ENCODE measurements at places on chromosomes 3 and 15.
A peak's percentile ranks its signal among the peaks of the same experiment; 100 is the strongest.

GRCh38 chr3:191449256-191449655, 11.7 kb upstream of the PYDC2 start:
- no peak for DNase-seq

GRCh38 chr3:196969134-196969659, 564 bp upstream of the PIGZ start:
- DNase-seq, result no peak

DNA sequence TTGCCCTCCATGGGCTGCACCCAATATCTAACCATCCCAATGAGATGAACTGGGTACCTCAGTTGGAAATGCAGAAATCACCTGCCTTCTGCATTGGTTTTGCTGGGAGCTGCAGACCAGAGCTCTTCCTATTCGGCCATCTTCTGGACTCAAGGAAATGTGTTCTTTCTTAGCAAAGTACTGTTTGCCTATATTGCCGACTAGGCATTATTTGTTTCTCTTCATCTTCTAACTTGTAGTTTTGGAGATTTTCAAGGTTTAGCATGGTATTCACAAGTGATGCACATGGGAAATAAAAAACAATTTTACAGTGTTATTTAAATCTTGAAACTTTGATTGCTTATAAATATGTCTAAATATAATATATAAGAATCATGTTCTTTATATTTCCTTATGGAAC, 377.8 kb upstream of the POU1F1 start:
- DNase-seq, result no peak

- DNase-seq, result no peak
Measured at GRCh38 chr3:11140030-11140712, 14.1 kb upstream of the HRH1 start.

- no peak for DNase-seq
Measured at GRCh38 chr3:14823393-14823792, 4.6 kb downstream of the FGD5 start.

DNA sequence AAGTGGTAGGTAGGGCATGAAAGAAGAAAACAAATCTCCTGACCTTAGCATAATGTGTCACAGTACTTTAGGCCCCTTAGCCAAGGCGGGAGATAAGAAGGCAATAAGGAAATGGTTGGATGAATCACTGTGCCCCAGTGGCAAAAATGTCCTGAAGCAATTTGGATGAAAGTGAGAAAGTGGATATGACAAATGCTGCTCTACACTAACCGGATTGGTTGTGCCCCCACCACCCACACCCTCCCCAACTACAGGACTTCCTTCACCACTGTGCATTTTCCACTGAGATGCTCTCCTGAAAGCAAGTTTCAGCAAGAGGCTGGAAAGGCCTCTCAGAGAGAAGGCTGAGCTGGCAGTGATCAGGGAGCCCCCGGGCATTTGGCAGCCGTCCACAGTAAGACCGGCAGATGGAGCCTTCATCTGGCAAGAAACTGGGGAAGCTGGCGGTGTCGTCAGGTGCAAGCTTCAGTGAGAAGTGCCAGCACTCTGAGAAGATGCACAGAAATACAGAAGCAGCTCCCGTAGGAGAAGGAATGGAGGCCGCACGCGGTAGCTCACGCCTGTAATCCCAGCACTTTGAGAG, 63.8 kb downstream of the ATP1B3 start:
- no peak for DNase-seq

GRCh38 chr3:3069723-3070122, 40.5 kb downstream of the IL5RA start:
- no peak for DNase-seq

DNA sequence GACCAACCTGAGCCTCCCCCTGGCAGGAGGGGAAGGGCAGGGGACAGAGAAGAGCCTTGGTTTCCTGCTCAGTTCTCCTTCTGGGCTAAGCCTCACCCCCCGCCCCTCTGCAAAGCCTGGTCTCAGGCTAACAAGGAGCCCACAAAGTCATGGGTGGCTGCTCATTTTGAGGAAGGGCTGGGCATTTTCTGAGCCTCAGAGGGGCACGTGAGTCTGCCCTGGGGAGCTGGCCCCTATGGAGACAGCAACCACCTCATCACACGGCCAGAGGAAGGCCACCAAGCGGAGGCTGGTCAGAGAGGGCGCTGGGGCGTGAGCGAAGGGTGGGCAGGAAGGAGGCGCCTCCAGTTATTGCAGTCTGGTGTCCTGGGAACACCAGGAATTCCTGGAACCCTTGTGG, 18.7 kb downstream of the ABTB1 start:
- no peak for DNase-seq

- DNase-seq, result peak; percentile 63
Measured at GRCh38 chr3:9704347-9705322, 1.0 kb downstream of the CPNE9 start.

DNA sequence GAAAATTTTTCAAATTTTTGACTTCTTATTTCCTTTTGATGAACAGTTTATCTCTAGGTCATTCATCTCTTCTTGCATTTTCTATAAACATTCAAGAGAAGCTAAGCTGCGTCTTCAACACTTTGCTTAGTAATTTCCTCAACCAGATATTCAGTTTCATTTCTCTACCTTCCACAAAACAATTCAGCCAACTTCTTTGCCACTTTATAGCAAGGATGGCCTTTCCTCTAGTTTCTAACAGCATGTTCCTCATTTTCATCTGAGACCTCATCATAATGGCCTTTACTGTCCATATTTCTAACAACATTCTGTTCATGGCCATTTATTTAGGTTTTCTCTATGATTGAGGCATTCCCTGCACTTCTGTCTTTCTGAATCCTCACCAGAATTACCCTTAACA, 90.0 kb downstream of the ARIH1 start:
- DNase-seq, result no peak

GRCh38 chr3:126208606-126209256, 28.3 kb upstream of the ALDH1L1 start:
- no peak for DNase-seq

DNA sequence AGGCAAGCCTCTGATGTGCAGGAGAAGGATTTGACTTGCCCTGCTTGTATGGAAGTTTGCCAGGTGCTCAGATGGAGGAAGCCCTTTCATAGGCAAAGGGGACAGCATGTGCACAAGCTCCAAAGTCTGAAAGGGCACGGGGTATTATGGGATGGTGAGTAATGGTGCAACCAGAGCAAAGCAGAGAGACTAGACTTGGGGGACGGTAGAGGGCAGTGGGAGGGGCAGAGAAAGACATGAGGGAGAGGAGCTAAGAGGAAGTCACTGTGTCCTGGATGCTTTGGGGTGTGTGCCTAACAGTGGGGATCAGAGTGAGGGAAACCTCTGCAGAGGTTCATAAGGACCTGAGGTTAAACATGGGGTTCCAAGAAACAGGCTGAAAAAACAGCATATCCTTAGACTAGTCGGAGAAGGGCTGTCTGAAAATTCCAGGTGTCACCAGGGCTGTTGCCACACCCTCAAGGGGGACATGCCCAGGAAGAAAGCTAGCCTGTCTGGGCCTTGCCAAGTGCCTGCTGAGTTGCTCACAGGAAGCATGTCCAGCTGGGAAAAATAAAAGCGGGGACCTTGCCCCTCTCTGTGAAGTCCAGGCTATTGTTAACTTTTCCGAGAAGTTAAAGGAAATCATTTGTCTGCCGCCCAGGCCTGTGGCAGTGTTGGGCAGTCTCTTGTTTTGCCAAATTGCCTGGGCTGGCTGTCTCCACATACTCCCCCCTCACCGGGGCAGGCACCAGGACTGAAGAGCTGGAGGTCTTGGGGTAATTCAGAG, 47.1 kb downstream of the HRH1 start:
- DNase-seq, result no peak

DNA sequence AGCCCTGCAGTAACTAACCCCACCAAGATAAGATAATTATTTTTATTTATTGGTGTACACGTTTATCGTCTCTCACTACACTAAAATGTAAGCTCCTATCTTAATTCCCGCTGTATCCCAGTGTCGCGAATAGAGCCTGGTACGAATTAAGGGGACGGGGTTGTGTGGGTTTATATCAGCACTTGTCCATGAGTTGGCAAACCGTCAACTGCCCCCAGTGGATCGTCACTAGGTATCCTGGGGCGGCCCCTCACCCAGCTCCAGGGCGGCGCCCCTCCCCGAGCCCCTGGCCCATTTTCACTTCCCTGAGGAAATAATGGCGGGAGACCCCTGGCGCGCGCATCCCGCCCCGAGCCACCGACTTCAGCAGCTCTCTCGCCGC, 465 bp downstream of the RUVBL1 start:
- peak; percentile 5 for DNase-seq

- no peak for DNase-seq
Measured at GRCh38 chr3:49413338-49413734, 1.1 kb downstream of the TCTA start.

- no peak for DNase-seq
Measured at GRCh38 chr15:85623315-85624049, 171.2 kb downstream of the KLHL25 start.

DNA sequence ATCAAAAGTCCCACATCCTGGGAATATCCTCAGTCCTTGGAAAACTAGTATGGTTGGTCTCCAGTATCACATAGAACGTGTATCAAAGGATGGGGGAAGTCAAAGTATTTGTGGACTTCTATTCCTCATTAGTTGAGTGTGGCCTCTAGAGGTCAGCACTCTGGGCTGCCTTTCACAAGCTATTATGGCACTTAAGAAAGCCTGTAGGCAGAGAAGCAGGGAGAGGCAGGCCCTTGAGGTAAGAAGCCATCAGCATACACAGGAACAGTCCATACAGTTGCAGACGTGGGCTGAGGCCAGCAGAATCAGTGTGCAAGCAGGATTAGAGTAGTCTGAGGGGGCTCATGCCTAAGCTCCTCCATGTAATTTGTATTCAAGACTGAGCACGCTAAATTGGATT, 341.7 kb downstream of the CLSTN2 start:
- DNase-seq, result no peak

GRCh38 chr3:10155658-10156057, 9.1 kb upstream of the IRAK2 start:
- no peak for DNase-seq

DNA sequence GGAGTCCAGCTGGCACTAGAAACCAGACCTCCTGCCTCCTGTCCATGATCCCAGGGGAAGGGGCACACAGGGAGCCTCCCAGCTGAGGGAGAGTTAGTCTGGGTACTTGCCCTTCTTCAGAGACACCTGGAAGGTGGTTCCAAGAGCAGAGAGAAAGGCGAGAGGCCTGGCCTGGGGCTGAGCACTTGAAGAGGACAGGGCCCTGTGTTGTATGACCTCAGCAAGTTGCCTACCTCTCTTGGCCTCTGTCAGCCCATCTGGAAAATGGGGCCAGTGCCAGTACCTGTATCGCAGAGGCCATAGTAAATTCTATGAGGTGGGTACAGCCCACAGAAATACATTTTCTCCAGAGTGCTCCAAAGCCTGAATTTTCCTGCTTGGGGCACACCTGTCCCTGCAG, 19.5 kb downstream of the PTH1R start:
- no peak for DNase-seq

GRCh38 chr3:186625600-186626042, 12.8 kb downstream of the AHSG start:
- no peak for DNase-seq

DNA sequence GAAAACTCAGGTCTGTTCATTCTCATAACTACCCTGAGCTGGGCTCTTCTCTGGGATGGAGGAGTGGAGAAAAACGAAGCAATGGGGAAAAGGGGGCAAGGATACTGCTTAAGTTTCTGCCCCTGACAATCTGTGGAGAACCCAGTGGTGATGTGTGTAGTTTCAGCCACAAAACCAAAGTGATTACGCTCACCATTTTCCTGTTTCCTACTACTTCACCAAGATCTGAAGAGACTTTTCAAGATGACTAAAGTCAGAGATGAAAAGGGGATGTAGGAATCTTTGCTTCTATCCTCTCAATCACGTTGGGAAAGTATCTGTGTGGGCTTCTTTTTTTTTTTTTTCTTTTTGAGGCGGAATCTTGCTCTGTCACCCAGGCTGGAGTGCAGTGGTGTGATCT, 8.3 kb upstream of the UBE2E1 start:
- DNase-seq, result no peak

- DNase-seq, result no peak
Measured at GRCh38 chr3:23084367-23084766, 118.8 kb upstream of the UBE2E2 start.

DNA sequence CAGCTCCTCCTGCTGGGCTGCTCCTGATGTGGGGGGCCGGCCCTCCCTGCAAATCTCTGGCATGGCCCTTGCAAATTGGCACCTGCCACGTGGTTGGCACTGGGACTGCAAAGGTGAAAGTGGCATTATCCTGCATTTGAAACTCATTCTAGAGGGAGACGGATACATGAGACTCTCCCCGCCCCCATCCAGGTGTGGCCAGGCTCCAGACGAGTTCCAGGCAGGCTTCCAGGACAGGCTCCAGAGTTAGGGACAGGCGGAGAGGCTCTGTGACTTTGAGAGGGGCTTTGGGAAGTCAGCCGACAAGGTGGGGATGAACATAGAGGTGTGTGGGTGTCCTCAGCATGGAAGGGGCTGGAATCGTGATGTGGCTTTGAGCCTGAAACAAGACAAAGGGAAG, 178.5 kb downstream of the APBA2 start:
- no peak for DNase-seq

DNA sequence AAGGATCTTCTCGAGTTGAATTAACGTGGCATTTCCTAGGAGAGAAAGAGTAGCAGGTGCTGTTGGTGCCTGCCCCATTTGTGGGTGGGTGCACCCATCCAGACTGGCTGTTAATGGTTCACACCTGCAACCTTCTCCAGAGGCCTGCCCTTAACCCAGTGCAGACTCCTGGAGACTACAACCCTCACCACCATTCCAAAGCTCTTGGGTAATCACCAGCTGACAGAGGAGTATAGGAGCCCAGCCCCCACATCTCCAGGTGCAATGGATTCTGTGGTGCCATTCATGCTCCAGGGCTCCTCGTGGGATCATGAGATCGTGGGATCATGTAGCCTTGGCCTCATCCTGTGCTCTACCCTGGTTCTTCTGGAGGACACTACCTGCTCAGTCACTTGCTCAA, 60.2 kb downstream of the SEMA5B start:
- DNase-seq, result no peak

DNA sequence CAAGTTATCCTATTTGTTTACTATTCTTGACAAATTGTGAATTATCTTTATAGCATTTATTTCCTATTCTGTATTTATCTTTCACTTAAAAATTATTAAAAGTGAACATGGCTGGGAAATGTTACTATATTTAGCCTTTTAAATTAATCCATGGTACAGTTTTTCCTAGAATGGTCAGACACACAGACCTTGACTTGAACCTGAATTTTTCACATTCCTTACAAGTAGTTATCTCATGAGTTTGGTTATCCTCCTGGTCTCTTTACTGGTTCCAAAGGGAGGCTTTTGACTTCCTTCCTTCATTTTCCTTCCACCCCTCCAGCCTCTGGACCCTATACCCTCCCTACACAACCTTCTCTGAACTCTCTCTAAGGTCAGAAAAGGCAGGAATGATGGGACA, 280.6 kb downstream of the SATB1 start:
- DNase-seq, result no peak

GRCh38 chr3:173586166-173586565, 188.6 kb downstream of the NLGN1 start:
- DNase-seq, result no peak

- DNase-seq, result no peak
Measured at GRCh38 chr3:87607234-87607633, 330.9 kb upstream of the POU1F1 start.
